ENCODE measurements at places on chromosomes 16 and 17. TPM values are rescaled to one million over a fixed set of nuclear protein-coding genes. Genes with fewer than 3 reads are reported as not detected.

GRCh38 chr16:27572711-27573110, 22.8 kb downstream of the KATNIP start:
- DNase-seq, result no peak

DNA sequence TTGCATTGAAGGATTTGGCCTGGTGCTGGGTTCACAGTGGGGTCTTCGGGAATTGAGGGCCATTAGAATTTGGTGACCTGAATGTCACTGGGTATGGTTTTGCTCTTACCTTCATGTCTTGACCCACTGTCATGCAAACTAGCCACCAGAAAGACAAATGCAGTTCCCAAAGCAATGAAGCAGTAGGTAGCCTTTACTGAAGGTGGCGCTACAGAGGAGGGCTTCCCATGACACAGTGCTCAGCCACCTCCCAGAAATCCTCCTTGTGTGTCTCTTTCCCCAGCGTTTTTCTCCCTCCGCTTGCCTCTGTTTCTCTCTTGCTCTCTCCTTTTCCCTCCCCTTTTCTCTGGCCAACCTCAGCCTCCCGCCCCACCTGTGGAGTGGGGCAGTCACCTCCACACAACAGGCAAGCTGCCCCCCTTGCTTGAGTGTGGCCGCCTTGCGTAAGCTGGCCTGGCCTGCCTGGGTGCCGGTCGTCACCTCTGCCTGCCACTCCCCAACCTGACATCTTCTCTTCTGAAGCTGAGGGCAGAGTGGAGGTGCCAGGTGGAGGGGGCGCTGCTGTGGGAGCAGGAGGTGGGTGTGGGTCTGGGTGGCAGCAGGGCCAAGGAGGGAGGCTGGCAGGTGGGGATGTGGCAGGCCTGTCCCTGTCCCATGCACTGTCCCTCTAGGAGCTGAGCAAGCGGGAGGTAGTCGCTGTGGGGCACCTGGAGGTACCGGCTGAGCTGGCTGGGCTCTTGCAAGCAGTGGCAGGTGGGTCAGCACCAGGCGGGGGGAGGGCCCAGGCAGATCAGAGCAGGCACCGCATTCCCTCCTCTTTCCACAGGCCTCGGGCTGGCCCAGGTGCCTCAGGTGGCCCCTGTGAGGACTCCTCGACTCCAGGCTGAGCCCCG, 34.7 kb downstream of the MYO15A start:
- DNase-seq, result no peak

DNA sequence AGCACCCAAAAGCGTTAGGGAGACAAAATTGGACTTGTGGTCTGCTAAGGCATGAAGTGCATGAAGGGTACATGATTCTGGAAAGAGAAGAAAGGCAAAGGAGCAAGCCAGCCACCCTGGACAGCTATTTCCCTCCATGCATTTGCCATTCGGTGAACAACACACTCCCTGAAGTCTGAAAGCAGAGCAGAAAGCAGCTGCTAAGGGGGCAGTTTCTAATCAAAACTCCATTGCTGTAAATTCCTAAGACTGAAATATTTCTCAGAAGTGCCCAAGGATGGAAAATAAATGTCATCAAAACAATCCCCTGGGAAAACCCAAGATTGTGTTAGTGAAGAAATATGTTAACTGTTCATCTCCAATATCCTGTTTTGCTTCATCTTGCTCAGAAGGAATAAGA, 44.3 kb downstream of the PMP22 start:
- no peak for DNase-seq

- DNase-seq, result no peak
Measured at GRCh38 chr16:75017670-75018525, 19.1 kb downstream of the ZNRF1 start.

The ACE gene
- polyA plus RNA-seq, result 15.5 TPM
